Pulmonary artery endothelial cell (primary cell): ENCODE measurements at places on chromosomes 16 and 17. TPM values are rescaled to one million over a fixed set of nuclear protein-coding genes. Genes with fewer than 3 reads are reported as not detected.

Gene IRX5
- total RNA-seq = 0.99 and 1.9 TPM in 2 replicates

GRCh38 chr16:17302620-17303019 lies 168.1 kb downstream of the XYLT1 start:
- DNase-seq = no peak

DNA sequence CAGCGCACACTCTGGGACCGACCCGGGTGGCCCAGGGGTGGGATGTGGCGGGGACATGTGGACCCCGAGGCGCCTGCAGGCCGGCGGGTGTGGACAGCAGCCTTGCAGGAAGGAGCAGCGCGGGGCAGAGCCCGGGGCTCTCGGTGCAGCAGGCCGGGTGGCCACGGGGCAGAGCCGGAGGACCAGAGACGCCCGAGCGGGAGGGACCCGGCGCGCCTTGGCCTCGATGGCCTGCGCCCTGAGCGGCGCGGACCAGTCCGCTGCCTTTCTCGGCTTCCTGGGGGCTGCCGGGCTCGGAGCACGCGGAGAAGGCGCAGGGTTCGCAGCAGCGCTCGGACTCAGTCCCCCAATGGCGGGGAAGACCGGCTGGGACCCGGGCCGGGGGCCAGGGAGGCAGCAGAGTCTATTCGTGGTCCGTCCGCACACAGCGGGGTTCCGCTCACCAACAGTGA lies 43.4 kb downstream of the OSBPL7 start:
- no peak for DNase-seq

Gene TMEM238L
- not detected in 2 replicates for total RNA-seq

DNA sequence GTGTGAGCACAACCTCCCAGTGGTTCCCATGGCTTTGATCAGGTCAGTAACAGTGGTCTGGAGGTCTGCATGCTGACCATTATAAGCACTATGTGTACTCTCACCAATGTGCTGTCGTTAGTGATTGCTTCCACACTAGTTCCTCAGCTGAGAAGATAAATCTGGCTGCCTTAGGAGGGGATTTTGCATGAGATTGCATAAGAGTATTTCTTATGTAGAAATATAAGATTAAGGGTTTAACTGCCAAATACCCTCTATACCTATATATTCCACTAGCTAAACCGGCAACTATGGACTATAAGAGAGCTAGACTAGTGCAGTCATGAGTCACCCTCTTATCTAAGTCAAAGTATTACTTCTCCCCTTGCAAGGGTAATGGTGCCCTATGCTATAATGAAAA lies 580.2 kb downstream of the CDH11 start:
- no peak for DNase-seq

DNA sequence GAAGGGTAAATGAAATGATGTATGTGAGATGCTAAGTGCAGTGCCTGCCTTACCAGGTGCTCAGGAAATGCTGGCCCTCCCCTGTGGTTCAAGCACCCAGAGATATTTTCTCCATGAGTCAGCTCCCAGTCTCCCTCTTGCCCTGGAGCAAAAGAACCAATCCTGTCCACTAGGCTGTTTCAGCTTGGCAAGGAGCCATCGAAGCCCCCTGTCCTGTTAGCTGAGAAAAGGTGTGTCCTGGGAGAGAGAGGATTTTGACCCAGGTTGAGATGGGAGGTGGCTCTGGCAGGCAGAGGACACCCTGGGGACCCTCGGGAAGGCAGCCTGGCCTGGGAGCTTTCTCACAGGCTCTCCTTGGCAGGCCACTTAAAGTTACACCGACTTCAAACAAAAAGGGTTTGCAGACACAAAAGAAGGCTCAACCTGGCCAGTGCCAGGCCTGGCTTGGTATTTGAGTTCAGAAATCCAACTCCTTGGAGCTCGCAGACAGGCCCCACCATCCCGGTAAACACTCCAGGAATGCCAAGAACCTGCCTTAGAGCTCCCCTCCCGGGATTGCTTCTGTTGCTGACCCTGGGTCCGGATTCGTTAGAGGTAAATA lies 29.6 kb downstream of the NTN1 start:
- no peak for DNase-seq

- no peak for DNase-seq
Observed at GRCh38 chr16:87790292-87791100, 24.7 kb upstream of the KLHDC4 start.

Gene GPRC5C
- total RNA-seq = not detected in 2 replicates

Gene FSCN2
- 0.35 and 0.66 TPM in 2 replicates for total RNA-seq

GRCh38 chr17:79619196-79619595 lies 8.3 kb upstream of the RBFOX3 start:
- DNase-seq = no peak

Gene SAT2
- 21.2 and 25.1 TPM in 2 replicates for total RNA-seq

DNA sequence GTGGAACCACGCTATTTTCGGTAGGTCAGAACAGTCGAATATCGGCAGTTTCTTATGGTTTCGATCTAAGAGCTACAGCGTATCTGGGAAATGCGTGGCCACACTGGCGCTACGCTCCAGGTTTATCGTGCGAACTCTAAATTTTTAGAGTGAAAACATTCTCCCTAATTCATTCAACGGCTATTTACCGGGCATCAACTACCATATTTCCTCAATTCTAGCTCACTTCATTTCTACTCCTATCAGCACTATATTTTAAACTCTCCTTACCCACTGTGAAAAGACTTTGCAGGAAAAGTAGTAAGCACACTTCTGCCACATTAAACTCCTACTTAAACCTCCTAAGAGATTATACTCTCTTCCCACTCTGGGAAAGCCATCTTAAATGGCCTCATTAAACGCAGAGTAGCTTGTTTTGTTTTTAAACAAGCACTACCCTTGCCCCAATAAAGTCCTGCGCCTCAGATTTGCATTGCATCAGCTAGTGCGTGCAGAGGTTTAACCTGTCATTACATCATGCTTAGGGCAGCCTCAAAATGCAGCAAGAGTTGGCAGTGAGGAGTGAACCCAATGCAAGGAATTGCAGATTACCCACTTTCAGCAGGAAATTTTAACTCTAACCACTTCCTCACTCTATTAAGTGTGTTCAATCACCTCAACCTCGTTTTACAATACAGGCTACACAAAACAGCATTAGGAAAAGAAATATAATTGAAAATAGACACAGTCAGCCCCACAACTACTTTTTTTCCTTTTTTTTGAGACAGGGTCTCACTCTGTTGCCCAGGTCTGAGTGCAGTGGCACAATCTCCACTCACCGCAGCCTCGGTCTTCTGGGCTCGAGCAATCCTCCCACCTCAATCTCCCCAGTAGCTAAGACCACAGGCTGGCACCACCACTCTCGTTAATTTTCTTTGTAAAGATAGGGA lies 18.8 kb downstream of the SIAH1 start:
- no peak for DNase-seq

GRCh38 chr17:55228683-55229192 lies 36.0 kb upstream of the HLF start:
- no peak for DNase-seq

DNA sequence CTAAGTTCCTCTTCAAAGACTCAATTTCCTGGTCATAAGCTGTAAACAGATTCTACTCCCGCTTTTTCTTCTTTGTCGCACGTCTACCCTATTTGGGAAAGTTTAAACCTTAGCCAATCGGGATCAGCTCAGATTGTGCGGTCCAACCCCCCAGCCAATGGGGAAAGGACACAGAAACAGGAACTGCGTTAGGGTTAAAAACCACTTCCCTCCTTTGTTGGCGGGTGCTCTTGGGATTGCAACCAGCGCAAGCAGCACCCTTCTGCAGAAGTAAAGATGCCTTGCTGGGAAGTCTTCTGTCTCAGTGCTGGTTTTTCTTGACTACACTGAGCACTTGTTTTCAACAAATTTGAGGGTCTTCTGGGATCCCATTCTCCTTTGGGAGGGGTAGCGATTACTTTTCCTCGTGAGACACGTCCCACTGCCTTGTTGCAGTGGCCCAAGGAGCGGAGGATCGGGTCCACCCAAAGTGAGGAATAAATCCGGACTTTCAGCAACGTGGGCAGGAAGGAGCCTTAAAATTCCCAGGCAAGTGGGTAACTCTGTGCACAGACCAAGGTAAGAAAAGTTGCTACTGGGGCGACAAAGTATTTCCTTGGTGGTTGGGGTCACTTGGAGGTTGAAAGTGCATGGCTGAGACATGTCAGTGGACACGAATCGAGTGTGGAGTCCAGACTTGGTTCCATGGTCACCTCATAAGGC lies 1.0 kb upstream of the YPEL3 start:
- no peak for DNase-seq

- DNase-seq = no peak
Observed at GRCh38 chr17:79931817-79932309, 92.6 kb upstream of the CBX4 start.

Gene TOP2A
- 59.6 and 141 TPM in 2 replicates for total RNA-seq

- DNase-seq = no peak
Observed at GRCh38 chr17:58300336-58300735, 19.6 kb upstream of the MPO start.

Gene NPIPA2
- 0.07 and 0.60 TPM in 2 replicates for total RNA-seq

Gene ZNF48
- 13.6 and 15.6 TPM in 2 replicates for total RNA-seq

Gene CCDC144A
- total RNA-seq = 2.6 and 7.2 TPM in 2 replicates

DNA sequence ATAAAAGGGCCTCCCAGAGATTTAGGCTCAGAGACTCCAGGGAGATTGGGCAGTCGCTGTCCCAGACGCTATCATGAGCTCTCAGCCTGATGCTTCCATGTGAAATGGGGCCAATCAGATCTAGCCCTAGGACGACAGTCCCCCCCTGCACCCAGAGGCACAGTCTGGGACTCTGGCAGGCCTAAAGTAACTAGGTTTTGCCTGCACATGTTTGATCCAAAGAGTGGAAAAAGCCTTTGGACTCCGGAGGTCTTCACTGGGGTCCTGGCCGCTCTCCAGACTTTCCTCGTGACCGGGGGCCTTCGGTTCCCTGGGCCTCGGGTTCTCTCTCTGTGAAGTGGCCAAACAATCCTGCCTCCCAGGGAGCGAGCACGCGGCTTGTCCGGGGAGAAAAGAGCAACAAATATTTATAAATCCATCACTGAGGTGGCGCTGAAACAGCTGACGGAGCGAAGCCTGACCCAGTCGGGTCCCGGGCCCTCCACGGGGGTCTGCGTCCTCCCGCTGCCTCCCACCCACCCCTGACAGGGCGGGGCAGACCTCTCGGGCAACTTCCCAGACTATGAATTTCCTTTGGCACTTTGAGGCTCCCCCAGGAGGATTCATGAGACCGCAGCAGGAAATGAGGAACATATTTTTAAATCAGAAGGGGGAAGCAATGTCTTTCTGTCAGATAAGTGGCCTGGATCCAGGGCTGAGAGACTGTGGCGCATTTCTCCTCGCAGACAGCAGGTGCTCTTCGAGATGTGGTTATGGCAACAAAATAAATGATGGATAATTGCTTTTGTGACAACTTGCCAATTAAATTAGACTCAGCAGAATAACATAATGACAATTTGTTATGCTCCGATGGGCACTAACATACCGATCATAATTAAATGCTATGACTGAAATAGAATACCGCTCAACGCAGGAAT lies 38.9 kb downstream of the MRPS23 start:
- DNase-seq = no peak

- DNase-seq = no peak
Observed at GRCh38 chr16:55817236-55817912, 15.5 kb downstream of the CES1 start.

Gene KRTAP4-9
- total RNA-seq = not detected in 2 replicates

- peak; percentile 71 for DNase-seq
Observed at GRCh38 chr17:1039511-1040215, 42.7 kb downstream of the TIMM22 start.

- no peak for DNase-seq
Observed at GRCh38 chr17:53662608-53663007, 160.1 kb upstream of the KIF2B start.

DNA sequence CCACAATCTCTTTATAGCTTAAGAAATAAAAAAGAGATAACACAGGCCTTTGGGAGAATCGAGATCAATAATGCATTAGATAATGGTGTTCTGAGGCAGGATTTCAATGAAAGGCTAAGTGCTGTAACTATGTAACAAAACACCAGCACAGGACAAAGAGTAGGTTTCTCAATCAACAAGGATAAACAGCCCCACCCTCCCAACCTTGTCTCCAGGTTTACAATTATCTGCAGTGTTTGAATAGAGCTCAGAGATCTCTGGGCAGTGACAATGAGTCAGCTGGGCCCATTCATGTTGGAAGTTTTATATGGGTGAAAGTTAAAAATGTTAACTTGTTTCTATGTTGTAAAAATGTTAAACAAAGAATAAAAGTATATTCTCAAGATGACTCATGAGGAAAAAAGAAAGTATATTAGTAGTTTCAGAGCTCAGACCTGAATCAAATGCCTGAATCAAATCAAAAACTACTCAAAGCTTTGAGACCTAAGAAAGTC lies 17.0 kb upstream of the KRT20 start:
- DNase-seq = no peak

- peak; percentile 53 for DNase-seq
Observed at GRCh38 chr17:63848834-63849689, 6.6 kb upstream of the SMARCD2 start.

Gene CRISPLD2
- total RNA-seq = 0.07 and 0.13 TPM in 2 replicates

DNA sequence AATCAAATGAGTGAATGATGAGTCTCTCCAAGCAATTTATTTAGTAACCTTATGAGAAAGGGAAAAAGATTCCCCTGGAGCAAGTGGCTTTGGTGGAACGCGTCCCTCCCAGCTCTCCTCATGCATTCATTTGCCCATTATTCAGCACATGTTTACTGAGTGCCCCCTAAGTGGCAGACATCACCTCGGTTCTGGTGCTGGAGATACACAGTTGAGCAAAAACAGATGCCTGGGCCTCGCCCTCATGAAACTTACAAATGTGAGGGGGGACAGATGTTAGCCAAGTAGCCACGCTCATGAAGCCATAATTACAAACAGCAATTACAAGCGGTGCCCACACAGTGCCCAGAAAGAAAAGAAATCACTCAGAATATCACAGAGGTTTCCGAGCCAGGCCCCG lies 45.1 kb upstream of the CIBAR2 start:
- no peak for DNase-seq

Gene TP53TG3D
- 0.25 TPM in 1 of 2 replicates, not detected in the other for total RNA-seq

GRCh38 chr16:29204806-29205135 lies 201.7 kb downstream of the NPIPB11 start:
- no peak for DNase-seq

Gene KRTAP2-2
- total RNA-seq = not detected in 2 replicates

DNA sequence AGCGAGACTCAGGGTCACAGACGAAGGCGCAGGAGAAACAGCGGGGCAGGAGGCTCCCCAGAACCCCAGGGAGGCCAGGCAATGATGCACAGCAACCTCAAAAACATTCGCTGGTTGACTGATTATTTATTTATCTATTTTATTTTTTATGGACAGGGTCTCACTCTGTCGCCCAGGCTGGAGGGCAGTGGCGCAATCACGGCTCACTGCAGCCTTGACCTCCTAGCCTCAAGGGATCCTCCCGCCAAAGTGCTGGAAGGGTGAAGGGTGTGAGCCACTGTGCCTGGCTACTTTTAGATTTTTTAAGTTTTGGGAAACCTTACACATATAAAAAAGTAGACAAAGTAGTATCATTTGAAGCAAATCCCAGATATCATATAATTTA lies 83.5 kb downstream of the ZNF778 start:
- DNase-seq = no peak
